ENCODE measurements at places on chromosomes 5 and 9.

DNA sequence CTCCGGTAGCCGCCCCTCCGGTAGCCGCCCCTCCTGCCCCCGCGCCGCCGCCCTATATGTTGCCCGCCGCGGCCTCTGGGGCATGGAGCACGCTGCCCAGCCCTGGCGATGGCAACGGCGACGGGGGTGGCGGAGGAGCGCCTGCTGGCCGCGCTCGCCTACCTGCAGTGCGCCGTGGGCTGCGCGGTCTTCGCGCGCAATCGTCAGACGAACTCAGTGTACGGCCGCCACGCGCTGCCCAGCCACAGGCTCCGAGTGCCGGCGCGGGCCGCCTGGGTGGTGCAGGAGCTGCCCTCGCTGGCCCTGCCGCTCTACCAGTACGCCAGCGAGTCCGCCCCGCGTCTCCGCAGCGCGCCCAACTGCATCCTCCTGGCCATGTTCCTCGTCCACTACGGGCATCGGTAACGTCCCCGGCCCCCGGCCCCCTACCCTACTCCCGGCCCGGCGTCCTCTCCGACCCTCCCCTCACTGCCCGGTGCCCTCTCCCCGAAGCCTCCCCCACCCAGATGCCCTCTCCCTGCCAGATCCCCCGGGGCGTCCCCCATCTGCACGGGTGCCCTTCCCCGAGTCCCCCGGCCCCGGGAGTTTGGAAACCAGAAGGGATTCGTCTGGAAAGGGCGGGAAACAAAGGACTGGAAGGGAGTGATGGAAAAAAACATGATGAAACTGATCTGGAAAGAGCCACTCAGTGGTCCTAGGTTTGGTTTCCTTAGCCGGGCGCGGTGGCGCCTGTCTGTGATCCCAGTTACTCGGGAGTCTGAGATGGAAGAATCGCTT, 417 bp downstream of the SRD5A1 start:
- no peak for DNase-seq

GRCh38 chr5:97042996-97043395, 99.4 kb downstream of the LIX1 start:
- no peak for DNase-seq

DNA sequence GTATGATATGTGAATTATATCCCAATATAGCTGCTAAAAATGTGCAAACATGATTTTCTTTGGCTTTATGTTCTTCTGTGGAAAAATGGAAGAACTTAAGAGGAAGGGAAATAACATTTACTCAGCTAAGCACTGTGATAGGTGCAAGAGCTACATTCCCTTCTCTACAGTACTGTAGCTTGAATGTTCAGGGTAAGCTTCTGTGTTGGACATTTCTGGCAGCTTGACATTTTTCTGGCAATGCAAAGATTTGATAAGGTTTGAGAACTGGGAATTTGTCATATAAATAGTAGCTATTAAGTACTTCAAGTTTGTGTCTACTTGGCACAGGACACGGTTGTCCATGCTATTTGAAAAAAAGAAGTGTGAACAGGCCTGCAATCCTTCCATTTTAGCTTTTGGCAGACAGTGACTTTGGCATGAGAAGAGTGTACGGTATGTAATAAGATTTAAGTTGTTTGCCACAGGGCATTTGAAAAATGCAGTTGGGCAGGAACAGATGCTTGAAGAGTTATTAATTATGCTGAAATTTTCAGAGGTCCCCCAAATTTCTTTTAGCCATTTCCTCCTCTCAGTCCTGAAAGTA, 77.6 kb downstream of the KIF4B start:
- no peak for DNase-seq

- no peak for DNase-seq
Observed at GRCh38 chr5:166834246-166834645, 1457.2 kb upstream of the WWC1 start.

DNA sequence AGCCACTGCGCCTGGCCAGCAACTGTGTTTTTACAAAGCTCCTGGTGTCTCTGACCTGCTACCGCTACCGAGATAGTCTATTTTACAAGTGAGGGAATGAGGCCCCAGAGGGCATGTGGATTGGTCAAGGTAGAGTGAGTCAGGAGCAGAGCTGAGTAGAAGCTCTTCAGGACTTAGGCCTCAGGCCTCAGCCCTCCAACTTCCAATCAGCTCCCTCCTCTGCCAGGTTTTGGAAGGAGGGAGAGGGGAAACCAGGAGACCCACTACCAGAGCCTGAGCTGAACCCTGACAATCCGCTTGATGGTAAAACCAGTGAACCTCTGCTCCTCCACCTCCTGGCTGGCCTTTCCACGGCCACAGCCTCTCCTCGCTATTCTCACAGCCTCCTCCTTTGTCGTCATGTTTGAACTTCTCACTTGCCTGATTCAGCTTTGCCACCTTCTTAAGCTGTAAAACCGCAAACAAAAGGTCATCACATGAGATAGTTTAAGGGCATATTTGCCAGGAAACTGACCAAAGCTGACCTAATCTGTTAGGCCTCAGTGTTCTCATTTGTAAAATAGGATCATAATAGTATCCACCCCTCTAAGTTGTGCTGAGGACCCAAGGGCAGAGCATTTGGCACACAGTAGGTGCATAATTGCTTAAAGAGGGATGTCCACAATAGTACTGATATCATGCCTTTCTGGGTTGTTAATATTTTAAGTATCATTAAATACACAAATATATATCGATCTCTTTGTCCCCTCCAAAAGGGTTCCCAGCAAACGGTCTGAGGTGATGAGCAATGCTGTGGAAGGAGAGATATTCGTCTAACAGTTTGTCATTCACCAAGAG, 1.7 kb downstream of the TRAF1 start:
- no peak for DNase-seq

GRCh38 chr5:174489920-174490597, 234.3 kb upstream of the MSX2 start:
- DNase-seq, result no peak

DNA sequence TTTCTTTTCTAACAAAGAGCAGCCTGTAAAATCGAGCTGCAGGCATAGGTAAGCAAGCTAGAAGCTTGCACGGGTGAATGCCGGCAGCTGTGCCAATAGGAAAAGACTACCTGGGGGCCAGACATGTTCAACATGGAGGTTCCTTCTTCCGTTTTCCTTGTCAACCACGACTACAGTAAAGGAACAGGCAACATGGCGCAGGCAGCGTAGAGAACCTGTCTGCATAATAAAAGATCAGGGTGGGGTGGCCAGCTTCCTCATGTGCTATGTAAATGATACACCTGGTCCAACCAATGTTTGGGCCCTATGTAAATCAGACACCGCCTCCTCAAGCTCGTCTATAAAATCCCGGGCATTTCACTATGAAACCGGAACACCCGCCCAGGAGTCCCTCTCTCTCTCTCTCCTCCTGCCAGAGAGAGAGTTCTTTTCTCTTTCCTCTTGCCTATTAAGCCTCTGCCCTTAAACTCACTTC, 103.8 kb upstream of the LIFR start:
- no peak for DNase-seq

DNA sequence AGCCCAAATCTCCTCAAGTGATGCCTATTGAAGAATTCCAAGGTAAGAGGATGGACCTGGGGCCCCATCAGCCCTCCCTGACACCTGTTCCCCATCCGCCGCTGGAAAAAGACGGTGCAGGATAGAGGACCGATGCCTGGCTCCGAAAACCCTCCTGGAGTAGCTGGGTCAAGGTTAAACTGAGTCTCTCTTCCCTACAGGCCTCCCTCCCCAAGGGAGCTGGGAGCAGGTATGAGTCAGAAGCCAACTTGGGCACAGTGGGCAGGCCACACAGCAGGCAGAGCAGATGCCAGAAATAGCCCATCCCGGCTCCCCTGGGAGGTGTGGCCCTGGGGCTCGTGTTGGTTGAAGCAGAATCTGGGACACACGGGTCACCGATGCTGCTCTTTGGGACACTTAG, 75.6 kb downstream of the NTNG2 start:
- no peak for DNase-seq

- no peak for DNase-seq
Observed at GRCh38 chr9:73239570-73240265, 88.1 kb downstream of the ANXA1 start.

DNA sequence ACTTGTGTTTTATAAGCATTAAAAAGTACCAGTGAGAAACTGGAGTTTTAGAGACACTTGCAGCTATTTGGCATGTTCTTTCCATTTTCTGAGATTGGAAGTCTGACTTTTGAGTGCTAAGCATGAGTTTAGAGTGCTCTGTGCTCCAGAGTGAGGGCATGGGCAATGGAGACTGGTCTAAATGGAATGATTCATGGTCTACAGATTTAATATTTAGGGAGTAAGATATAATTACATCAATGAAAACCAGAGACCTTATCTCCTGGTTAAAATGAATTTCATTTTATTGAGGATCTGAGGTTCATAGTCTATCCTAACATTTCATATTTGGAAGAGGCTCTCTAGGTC, 135.9 kb upstream of the RPS23 start:
- DNase-seq, result no peak

GRCh38 chr5:5951953-5952352, 426.4 kb downstream of the MED10 start:
- DNase-seq, result no peak

GRCh38 chr5:142427015-142427364, 102.2 kb upstream of the SPRY4 start:
- no peak for DNase-seq

DNA sequence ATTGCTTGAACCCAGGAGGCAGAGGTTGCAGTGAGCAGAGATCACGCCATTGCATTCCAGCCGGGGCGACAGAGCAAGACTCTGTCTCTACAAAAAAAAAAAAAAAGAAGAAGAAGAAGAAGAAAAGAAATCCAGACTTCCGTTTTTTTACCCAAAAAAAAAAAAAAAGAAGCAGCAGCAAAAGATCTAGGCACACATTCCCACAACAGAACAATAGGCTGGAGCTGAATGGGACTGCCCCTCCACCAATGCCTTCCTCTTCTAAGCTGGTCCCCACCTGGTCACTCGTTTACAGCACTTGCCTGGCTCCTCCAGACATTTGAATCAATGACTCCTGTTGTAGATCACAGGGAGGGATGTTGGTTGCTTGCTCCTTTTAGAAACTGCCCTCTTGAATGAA, 1.6 kb upstream of the LMAN2 start:
- no peak for DNase-seq

GRCh38 chr5:163653526-163653925, 148.1 kb downstream of the MAT2B start:
- DNase-seq, result no peak

GRCh38 chr9:69195668-69196067, 21.6 kb downstream of the TJP2 start:
- DNase-seq, result no peak

DNA sequence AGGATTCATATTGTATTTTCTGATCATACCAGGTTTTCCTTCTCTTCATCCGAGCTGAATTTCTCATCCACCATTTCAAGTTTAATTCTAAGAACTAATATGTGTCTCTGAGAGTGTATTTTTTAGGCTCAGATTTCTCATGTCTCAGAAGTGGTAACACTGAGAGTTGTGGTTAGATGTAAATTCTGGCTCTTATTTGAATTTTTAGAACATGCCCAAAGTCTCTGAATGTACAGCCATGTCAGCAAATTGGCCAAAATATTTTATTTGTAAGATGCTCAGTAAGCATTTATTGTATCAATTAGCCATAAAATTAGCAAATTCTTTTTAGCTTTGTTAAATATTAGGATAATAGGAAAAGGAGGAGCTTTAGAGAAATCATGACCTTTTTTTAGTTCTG, 16.6 kb downstream of the SV2C start:
- no peak for DNase-seq

GRCh38 chr9:107161338-107161737, 121.7 kb upstream of the RAD23B start:
- no peak for DNase-seq

DNA sequence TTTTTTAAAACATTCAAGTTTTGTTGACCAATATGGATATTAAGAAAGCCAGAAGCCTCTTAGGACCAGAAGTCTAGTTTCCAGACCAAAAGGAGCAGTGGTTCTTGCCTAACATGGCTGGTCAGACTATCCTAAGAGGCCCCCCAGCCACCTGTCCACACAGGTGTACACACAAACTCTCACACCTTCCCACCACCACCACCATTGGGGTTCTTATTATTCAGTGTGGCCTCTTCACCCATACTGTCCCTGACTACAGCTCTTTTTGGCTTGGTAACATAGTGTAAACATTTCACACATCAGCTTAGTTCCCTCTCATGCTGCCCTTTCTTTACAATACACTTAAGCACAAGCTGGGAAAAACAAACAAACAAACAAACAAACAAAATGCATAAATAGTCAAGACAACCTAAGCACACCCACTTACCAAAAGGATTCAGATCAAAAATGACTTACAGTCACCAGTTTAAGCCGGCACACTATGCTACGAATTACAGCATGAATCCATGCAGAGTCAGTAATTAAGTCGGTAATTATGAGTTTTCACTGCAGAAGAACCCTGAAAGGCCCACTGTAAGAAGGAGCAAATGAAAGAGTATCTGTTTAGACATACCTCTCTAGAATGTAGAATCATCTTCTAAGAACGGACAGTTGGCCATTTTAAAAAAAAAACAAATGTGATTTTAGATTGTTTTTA, 9.5 kb downstream of the LHFPL2 start:
- no peak for DNase-seq

GRCh38 chr5:156329171-156329611, 2.2 kb downstream of the SGCD start:
- no peak for DNase-seq

DNA sequence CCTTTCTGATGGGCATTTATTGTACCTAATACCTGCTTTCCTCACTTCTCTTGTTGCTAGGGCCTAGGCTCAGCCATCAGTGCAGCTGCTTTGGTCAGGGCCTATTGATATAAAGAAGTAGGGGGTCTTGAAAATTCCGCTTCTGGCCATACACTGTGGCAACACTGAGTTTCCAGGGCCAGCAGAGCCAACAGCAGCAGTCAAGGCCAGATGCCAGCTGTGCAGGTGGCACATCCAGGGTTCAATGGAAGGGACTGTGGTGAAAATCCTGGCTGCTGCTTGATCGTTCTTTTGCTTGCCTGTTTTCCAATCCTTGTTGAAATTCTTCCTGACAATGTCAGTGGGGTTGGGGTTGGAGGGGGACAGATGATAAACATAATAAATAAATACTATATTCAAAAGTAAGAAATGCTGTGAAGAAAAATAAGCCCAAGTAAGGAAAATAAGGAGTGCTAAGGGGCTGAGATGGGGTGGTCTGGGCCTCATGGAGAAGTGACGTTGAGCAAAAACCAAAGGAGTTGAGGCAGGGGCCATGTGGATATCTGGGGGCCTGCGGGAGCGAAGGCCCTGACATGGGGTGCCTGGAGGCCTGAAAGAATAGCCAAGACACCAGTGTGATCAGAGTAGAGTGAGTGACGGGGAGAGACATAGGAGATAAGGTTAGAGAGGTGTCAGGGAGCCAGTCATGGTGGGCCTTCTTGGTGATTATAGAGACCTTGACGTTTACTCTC, 91.0 kb upstream of the ALDH1B1 start:
- no peak for DNase-seq

- DNase-seq, result no peak
Observed at GRCh38 chr9:123643518-123643917, 286.4 kb downstream of the DENND1A start.

- no peak for DNase-seq
Observed at GRCh38 chr5:39015743-39016586, 58.2 kb downstream of the RICTOR start.

Measured in T follicular helper cell (primary cell).